Stimulated activated CD4-positive, alpha-beta T cell treated with anti-CD3 and anti-CD28 coated beads, TNF-alpha, amount 100 ng/mL, for 1 hour (primary cell): ENCODE measurements at places on chromosomes 1 and 21.

- no peak for DNase-seq
Observed at GRCh38 chr1:231193710-231194340, 32.0 kb downstream of the TRIM67 start.

DNA sequence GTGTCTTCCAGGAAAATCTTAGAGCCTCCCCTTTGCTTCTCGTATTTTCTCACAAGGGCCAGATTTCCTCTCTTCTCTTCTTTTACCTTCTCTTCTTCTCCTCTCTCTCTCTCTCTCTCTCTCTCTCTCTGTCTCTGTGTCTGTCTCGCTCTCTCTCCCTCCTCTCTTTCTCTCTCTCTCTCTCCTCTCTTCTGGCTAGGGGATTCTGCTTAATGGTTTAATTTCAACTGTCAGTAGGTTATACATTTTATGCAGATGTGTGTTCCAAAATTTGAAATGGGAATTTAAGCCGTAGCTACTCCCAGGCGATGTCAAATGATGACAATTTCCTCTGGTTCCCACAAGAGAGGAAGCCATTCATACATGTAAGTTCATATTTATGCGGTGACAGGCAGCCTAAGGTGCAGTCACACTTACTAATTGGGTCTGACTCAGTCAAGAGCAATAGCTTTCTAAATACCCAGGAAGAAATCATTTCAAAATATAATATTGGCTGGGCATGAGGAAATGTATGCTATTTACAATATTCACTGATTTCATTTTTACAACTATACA, 1.4 kb downstream of the DSCAM start:
- DNase-seq: no peak

DNA sequence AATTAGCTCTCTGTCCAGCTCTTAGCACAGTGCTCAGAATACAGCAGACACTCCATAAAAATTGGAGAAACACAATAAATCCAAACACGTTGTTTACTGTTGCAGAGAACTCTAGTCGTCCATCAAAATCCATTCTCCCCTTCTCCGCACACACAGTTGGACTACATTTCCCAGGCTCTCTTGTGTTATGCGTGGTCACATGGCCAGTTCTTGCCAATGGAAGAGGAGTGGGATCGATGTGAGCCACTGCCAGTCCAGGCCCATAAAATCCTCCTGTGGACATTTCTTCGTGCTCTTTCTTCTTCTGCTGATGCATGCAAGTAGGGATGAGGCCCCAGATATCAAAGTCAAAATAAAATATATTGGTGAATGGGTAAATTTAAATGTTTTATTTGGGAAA, 114.3 kb upstream of the FMN2 start:
- DNase-seq: no peak

GRCh38 chr1:150159550-150159949, 9.8 kb downstream of the PLEKHO1 start:
- no peak for DNase-seq

GRCh38 chr21:38712071-38712470, 93.7 kb upstream of the ETS2 start:
- DNase-seq: no peak

DNA sequence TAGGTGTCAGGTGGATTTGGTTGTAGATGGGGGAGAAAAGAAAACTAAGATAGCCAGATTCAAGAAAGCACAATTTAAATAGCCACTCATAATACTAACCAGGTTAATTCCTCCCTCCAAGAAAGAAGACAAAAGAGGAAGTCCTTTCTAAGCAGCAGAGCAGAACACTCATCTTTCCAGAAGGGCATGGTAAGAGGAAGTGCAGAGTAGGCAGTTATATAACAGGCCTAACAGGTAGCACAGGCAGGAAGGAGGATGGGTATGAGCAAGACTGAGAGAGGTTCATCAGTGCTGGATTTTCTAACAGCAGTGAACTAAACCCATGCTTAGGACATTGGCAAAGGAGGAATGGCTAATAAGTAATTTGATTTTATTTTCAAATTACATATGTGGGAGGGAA, 517.5 kb downstream of the PLPP3 start:
- no peak for DNase-seq

DNA sequence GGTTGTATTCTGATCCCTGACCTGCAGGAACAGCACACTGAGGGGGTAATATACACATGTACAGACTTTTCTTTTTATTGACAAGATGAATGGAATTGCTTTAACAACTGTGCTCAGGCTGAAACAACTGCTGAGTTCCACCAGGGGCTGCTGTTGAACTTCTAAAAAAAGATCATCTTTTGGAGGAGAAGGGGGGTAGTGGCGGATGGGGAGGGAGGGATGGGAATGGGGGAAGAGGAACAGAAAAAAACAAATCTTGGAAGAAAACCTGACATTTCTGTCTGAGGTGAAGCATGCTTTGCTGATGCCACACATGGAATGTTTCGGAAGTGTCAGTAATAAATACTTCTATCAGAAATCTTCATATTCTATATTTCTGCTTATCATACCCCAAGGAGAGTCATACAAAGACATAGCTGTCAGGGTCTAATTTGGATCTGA, 75.0 kb downstream of the RWDD3 start:
- DNase-seq: no peak

DNA sequence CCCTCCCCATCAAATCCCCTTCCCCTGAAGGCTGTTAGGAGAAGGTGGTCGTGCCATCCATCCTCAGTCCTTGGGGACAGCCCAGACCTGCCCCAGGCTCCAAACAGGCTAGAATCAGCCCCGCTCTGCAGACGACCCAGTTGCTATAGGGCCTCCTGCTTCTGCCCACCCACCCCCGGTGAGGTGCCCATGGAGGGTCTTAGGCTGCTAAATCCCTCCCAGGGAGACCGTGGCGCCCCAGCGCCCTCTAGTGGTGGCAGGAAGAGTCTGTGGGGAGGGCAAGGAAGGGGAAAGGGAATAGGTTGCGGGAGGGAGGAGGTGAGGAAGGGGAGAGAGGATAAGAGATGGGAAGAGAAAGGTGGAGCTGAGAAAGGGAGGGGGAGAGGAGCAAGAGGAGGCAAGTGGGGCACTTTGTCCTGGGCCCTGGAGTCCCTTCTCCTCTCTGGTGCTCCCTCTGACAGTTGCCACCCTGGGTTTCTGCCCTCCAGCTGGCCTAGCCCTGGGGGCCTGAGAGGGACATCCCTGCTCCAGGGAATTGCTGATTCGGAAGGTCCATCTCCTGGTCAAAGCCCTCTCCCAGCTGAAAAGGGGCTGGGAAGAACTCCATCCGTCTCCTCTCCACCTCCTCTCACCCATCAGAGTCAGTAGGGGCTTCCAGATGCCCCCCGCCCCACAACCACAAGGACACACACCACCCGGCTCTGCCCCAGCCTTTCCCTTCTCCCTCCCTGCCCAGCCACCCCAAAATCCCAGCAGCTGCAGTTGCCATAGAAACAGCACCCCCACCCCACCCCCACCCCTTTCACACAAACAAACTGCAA, 55.4 kb downstream of the CAMK2N1 start:
- no peak for DNase-seq
